ENCODE measurements at places on chromosomes 12 and 14.

DNA sequence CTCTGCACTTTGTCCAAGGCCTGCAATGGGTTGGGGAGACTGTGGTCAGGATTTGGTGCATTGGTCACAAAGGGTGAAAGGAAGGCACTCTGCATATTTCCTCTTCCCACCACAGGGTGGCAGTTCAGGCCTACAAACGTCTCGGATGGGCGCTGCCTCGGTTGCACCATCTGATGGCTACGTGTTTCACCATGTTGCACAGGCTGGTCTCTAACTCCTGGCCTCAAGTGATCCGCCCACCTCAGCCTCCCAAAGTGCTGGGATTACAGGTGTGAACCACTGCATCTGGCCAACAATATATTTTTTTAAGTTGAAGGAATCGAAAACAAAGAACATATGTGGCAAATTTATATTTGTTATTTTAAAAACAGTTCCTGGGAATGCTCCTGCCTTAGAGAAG is 35.1 kb downstream of the TMBIM6 start:
- DNase-seq = peak; percentile 72

DNA sequence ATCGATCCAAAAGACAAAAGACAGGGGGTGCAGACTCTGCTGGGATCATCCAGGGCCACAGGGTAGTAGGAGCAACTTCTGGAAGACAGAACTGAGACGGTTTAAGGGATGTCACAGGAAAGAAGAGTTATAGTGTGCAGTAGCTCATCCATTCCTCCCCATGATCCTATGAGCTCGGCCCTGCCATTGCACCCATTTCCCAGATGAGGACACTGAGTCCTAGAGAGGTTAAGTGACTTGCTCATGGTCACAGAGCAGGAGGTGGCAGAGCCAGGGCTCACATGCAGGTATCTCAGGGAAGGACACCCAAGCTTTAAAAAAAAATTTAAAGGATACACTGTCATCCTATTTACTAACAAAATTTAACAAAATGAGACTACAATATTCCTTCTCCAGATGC is 86.1 kb upstream of the FZD10 start:
- no peak for DNase-seq

- no peak for DNase-seq
These were observed 52.8 kb downstream of the PPM1H start for GRCh38 chr12:62882140-62882539.

DNA sequence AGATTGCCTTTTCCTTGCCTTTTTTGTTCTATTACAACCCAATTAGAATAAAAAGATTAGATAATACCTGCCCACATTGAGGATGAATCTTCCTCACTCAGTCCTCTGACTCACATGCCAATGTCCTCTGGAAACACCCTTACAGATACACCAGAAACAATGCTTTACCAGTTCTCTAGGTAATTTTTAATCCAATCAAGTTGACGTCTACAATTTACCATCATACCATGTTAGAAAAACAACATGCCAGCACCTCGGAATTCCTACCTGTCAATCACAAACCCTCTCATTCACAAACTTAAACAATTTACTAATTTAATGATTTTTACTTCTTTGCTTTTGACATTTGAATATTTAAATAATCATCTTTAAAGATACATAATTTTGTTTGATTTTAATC is 953.8 kb downstream of the TRHDE start:
- DNase-seq = no peak

DNA sequence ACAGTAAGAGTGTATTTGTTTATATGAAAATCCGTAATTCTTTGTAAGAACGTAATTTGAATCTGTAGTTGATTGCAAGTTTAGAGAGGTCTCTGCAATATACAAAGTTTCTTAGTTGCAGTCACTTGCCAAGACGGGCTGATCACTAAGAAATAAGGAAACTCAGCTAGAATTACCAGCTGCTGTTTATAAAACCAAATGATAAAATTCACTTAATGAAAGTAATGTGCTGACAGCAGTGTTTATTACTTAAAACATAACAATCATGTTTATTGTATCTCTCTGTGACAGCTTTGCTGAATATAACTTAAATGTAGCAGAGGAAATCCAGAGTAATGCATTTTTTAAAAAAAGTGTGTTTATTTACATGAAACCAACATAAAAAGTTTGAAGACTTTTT is 31.2 kb downstream of the SRGAP1 start:
- no peak for DNase-seq

GRCh38 chr14:102994689-102995088 is 62.7 kb downstream of the CDC42BPB start:
- DNase-seq = no peak

DNA sequence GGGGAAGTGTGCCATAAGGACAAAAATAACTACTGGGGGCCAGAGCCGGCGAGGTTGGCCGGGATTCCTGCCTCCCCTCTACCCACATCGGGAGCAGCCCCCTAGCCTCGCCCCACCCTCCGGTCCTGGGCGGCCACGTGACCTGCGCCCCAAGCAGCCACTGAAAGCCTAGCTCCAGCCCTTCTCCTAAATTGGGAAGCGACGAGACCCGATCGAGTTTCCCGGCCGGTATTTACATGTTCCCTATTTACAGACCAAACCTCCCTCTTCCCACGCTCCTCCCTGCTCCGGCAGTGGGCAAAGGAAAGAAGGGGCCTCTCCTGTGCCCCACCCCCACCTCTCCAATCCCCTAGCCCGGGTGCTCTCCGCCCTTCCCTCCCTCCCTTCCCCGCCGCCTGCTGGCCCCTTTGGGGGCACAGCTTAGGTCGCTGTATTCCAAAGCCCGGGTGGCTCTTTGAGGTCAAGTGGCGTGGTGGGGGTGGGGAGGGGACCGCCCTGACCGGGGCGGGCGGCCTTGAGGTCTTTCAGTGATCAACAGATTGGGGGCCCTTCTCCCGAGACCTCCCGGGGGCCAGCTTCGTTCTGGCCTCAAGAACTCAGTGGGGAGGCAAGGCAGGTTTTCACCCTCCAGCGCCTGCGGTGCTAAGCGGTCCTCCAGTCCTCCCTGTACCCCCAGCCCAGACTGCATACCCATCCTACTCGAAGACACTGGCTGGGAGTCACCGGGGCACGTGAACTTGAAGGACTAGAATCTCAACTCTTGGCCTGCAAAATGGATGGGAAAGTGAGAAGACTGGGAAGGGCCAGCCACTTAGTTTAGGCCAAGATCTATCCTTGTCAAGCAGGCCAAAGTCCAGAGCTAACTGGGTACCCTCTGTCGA is 6.3 kb upstream of the CTDSP2 start:
- DNase-seq = no peak

GRCh38 chr14:60165547-60165876 is 314 bp upstream of the DHRS7 start:
- DNase-seq = no peak

GRCh38 chr12:71790331-71790730 is 35.7 kb downstream of the RAB21 start:
- DNase-seq = no peak

- DNase-seq = no peak
These were observed 120.7 kb downstream of the GPHN start for GRCh38 chr14:66628636-66629035.

DNA sequence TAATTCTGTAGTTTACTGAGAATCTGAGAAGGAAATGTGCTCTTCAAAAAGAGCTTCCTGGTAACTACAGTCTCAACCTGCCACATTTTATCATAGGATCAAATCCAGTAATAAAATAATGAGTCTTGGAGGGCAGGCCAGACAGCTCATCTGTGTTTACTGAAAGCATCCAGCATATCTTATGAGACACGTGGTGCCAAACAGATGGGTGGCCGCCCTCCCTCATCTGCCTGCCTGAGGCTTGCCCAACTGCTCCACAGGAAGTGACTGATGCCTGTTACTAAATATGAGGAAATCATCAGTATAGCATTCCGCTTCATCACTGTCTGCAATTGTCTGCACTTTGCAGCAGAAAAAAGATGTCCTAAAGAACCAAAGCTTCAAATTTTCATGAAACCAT is 13.5 kb downstream of the DHRS7 start:
- peak; percentile 67 for DNase-seq

GRCh38 chr12:55428331-55429243 is 2.5 kb downstream of the OR6C76 start:
- DNase-seq = no peak

DNA sequence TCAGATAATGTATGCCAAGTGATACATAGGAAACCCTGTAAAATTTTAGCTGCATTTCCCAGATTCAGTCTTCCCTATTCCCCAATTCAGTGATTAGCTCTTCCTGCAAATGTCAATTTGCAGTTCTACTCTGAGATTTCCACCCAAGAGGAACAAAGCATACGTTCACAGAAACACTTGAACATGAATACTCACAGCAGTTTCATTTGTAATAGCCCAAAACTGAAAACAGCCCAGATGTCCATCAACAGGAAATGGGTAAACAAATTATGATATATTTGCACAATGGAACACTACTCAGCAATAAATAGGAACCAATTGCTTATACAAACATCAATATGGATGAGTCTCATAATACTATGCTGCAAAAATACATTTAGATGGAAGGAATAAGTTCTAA is 194.2 kb downstream of the GXYLT1 start:
- DNase-seq = no peak

- DNase-seq = no peak
These were observed at the start of gene NGB for GRCh38 chr14:77271113-77271710. NGB (minus strand) TSS chr14:77271206; CDS start chr14:77270937, 269 bp downstream.
